ENCODE measurements at places on chromosomes 5 and 9. TPM values are rescaled to one million over a fixed set of nuclear protein-coding genes. Genes with fewer than 3 reads are reported as not detected.

The CYLC2 gene
- polyA plus RNA-seq, result not detected

The KIAA0825 gene
- 2.8 TPM for polyA plus RNA-seq

The PAEP gene
- polyA plus RNA-seq, result 0.09 TPM

The LHFPL2 gene
- polyA plus RNA-seq, result 40.7 TPM

The DAPK1 gene
- polyA plus RNA-seq, result 24.9 TPM

The B4GALT7 gene
- polyA plus RNA-seq, result 22.5 TPM

The CERT1 gene
- 50.3 TPM for polyA plus RNA-seq

The RGS3 gene
- 33.0 TPM for polyA plus RNA-seq

The FOXI1 gene
- polyA plus RNA-seq, result 0.03 TPM

The CDH9 gene
- 0.91 TPM for polyA plus RNA-seq

The MARCOL gene
- not detected for polyA plus RNA-seq

The ZNF169 gene
- 7.9 TPM for polyA plus RNA-seq

The SRD5A1 gene
- polyA plus RNA-seq, result 9.1 TPM

The TSTD2 gene
- 21.2 TPM for polyA plus RNA-seq

The MED10 gene
- polyA plus RNA-seq, result 42.4 TPM

The PCDHB11 gene
- polyA plus RNA-seq, result 1.1 TPM

The TRIP13 gene
- polyA plus RNA-seq, result 8.3 TPM

The FOXD4L5 gene
- polyA plus RNA-seq, result 0.09 TPM

The OR1J2 gene
- not detected for polyA plus RNA-seq

The STC2 gene
- polyA plus RNA-seq, result 1.3 TPM

The ADAMTS6 gene
- polyA plus RNA-seq, result 2.3 TPM

The SLC25A48 gene
- 0.54 TPM for polyA plus RNA-seq

The RNF183 gene
- 0.91 TPM for polyA plus RNA-seq

The TCF7 gene
- polyA plus RNA-seq, result 9.7 TPM

The PCDHB16 gene
- polyA plus RNA-seq, result 1.1 TPM

The ISL1 gene
- polyA plus RNA-seq, result 5.1 TPM

The KIAA1958 gene
- polyA plus RNA-seq, result 8.9 TPM

The IGFBPL1 gene
- polyA plus RNA-seq, result 3.8 TPM

The TYRP1 gene
- 0.37 TPM for polyA plus RNA-seq

The PKD2L2 gene
- polyA plus RNA-seq, result 0.15 TPM

The OR1Q1 gene
- polyA plus RNA-seq, result not detected

The CDHR2 gene
- polyA plus RNA-seq, result 247 TPM

The PTGER4 gene
- 11.6 TPM for polyA plus RNA-seq

The PAXX gene
- 38.9 TPM for polyA plus RNA-seq

The LRRC19 gene
- 83.7 TPM for polyA plus RNA-seq

The MRPL22 gene
- 35.7 TPM for polyA plus RNA-seq

The RASEF gene
- polyA plus RNA-seq, result 11.5 TPM

The SH3RF2 gene
- 31.9 TPM for polyA plus RNA-seq

The PPP3R2 gene
- 0.01 TPM for polyA plus RNA-seq

The CDKN2AIPNL gene
- 28.0 TPM for polyA plus RNA-seq

The MED22 gene
- polyA plus RNA-seq, result 20.2 TPM

The ZNF367 gene
- polyA plus RNA-seq, result 8.2 TPM

The SFXN1 gene
- polyA plus RNA-seq, result 35.2 TPM

The PCDHB10 gene
- polyA plus RNA-seq, result 2.9 TPM

The DBH gene
- 0.66 TPM for polyA plus RNA-seq

The FGF10 gene
- 5.7 TPM for polyA plus RNA-seq

The LCN10 gene
- polyA plus RNA-seq, result 7.8 TPM

The MLLT3 gene
- 25.0 TPM for polyA plus RNA-seq

The SLIT3 gene
- 18.3 TPM for polyA plus RNA-seq

The PCDHA12 gene
- 0.48 TPM for polyA plus RNA-seq

The STING1 gene
- polyA plus RNA-seq, result 19.6 TPM

The SLC4A9 gene
- 0.22 TPM for polyA plus RNA-seq
